ENCODE measurements at places on chromosomes 6 and 20.

DNA sequence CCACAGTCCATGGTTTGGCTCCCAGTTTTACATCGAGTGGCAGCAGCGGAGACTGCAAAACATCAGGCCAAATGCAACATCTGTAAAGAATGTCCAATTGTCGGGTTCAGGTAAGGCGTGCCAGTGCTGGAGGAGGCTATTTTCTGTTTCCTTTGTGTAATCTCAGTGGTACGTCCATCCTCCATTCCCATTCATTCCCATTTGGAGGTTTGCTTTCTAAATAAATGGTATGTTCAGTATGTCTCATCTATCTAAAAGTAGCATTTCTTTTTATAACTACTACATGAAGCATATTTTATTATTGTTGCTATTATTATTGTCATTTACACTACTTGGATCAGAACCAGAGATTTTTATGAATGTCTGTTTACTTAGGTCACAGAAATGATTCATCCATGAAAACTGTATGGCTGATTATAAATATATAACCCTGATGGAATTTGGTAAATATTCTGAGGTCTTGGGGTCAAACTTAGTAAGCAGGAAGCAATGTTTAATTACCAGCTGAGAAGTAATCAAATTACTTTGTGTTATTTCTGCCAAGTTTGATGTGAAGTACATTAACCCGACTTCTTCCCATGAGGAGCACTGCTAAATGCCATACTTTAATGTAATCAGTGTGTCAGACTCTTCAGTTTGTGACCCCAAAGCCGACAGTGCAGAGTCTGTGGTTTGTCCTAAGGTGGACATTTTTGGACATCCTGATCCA is 512.9 kb downstream of the UTRN start:
- DNase-seq, result no peak

- no peak for DNase-seq
These were observed 44.8 kb downstream of the TCP11 start for GRCh38 chr6:35096129-35096862.

GRCh38 chr20:60447703-60448102 is 489.5 kb downstream of the CDH26 start:
- no peak for DNase-seq

DNA sequence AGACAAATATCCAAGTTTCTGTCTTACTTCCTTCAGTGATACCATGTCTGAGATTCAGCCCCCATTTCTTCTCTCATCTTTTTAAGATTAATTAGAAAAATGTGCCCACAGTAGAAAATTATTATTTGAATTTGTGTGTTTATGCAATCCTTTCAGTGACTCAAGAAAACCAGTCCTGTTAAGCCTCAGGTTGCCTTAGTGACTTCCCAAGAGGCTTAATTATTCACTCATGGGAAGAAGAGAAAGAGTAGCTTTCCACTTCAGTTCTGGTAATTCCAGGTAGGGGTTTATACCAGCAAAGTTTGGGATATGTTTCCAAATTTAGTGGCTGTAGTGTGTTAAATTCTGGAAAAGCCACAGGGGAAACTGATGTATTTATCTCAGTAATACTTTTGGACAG is 149.1 kb downstream of the RIMS1 start:
- no peak for DNase-seq

- DNase-seq, result no peak
These were observed 42.0 kb upstream of the KIF16B start for GRCh38 chr20:16615199-16615598.

DNA sequence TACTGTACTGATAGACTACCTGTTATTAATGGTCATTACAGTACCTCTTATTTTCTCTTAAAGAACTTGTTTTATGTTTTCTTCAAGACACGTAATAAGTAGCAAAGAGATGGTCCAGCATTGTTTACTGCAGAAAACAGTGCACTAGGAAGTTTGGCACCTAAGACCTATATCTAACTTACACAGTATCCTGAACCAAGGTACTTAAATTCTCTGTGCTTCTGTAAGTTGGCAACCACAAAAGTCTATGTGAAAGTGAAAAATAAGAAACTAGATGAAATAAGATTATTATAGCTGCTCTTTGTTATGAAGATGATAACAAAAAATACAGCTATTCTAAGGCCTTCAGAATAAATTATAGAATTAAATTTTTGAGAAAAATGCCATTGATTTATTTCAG is 411.7 kb upstream of the SOX4 start:
- DNase-seq, result no peak

GRCh38 chr20:59017493-59018231 is 1.6 kb upstream of the TUBB1 start:
- DNase-seq, result no peak

Measured in activated T-cell treated with anti-CD3 and anti-CD28 coated beads for 1 hour (primary cell).